ENCODE measurements at places on chromosomes 11 and 22.

DNA sequence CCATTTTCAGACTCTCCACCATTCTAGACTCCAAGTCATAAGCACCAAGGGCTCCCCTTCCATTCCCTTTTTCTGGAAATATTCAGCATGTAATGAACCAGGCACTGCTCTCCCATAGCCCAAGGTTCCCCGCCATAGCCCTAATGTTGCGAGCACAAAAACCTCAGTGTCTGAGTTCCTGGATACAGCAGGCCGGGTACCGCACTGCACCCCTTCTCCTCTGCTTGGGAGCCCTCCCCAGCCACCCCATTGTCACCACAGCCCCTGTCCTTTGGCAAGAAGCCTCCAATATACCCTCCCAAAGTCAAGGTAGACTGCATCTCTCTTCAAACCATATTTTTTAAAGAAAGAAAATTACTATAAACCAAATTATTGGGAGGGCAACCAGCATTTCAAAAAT is 1341.1 kb downstream of the BRD1 start:
- DNase-seq: no peak

- DNase-seq: no peak
Observed at GRCh38 chr22:46142548-46143490, 7.5 kb upstream of the PPARA start.

DNA sequence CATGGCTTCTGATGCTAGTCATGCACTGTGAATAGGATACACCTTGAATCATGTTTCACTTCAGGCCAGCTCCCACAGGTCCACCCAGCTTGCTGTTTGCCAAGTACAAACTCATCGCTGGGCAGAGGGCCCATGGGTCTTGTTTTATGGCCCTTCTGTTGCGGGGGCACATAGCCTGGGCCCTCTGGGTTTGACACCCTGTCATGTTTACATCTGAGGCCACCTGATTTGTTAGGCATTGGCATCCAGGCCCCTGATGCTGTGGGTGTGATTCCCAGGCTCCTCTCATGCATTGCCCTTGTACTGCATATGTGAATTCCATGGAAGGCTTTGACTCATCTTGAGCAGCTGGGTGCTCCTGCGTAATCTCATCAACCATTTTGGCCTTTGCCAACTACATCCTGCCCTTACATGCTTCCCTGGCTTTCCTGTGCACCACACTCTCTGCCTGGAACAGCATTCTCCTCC is 32.6 kb downstream of the PPFIBP2 start:
- DNase-seq: no peak

DNA sequence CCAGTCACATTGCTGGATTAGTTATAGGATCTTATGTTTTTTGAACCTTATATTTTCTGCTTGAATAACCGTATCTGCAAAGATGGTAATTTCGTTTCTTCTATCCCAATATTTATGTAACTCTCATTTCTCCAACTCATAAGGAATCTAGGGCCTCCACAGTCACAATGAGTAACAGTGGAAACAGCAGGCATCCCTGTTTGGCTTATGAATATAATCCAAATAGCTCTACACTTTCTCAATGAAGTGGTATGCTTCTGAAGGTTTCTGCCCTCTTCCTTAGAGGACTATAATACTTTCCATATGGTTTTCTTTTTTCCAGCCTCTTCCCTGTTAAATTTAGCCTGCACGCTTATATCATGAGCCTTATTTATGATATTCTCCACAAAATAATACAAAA is 16.5 kb downstream of the ATP6V1E1 start:
- no peak for DNase-seq

DNA sequence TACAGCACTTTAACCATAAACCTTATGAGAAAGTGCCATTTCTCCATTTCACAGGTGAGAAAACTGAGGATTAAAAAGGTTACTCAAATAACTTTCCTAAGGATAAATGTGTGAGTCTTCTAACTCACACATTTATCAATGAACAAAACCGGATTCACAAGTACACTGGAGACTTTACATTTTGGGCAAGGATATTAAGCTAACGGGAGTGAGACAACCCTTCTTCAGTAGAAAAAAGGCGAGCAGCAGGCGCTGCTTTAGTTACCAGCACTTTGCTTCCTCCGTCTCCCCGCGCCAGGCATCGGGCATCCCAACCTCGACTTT is 356 bp upstream of the TTC12 start:
- DNase-seq: no peak

- no peak for DNase-seq
Observed at GRCh38 chr11:42976636-42977217, 335.1 kb upstream of the API5 start.

DNA sequence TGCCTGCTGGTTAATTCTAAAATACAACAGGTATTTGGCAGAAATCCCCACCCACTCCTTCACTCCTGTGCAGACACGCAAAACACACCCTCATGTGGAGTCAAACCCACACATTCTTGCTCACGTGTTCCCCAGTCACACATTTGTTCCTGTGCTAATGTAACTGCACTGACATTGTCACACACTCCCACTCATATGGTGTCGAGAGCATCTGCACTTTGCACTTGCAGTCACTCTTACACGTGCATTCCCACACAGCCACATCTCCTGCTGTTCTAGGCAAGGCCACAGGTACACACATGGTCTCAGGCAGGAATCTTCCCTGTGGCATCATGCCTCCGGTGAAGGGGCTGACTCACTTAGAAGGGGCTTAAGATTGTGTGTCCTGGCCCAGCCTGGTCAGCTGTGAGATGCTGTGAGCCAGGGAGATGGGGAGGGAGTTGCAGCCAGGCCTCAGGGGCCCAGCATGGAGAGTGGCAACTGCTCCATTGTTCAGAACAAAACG is 395.0 kb downstream of the TENM4 start:
- no peak for DNase-seq

GRCh38 chr11:44282620-44283019 is 27.3 kb downstream of the ALX4 start:
- DNase-seq: no peak

GRCh38 chr11:45170484-45170883 is 24.0 kb downstream of the PRDM11 start:
- DNase-seq: no peak

DNA sequence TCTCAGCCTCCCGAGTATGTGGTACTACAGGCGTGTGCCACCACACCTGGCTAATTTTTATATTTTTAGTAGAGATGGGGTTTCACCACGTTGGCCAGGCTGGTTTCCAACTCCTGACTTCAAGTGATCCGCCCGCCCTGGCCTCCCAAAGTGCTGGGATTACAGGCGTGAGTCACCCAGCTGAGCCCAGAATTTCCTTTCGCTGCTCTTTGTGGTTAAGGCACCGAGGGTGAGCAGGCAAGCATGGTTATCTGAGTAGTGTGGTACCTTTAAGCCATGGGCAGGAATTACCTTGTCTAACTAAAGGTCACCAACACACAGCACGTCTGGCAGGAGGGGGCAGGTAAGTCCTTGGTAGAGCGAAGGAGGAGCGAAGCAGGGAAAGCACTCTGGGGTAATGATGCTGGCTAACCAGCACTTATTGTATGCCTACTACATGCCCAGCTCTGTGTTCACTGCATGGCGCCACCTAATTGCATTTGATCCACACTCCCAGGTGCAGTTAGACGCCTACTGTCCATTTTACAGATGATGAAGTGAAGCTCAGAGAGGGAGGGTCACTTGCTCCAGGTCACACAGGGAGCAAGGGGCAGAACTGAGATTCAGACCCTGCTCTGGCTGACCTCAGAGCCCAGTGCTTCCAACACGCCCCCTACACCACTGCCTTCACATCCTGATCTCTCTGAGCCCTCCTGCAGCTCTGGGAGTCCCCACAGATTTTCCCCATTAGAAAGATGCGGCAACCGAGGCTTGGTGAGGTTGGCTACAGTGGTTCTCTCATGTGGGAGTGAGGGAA is 45.7 kb downstream of the TRIOBP start:
- peak; percentile 73 for DNase-seq

- DNase-seq: no peak
Observed at GRCh38 chr11:64384028-64384737, 25.2 kb downstream of the RPS6KA4 start.

- no peak for DNase-seq
Observed at GRCh38 chr11:12354750-12355545, 22.4 kb upstream of the PARVA start.

- DNase-seq: no peak
Observed at GRCh38 chr11:66938582-66939135, 19.5 kb downstream of the PC start.

GRCh38 chr11:124776865-124777645 is 15.0 kb upstream of the ESAM start:
- DNase-seq: no peak

DNA sequence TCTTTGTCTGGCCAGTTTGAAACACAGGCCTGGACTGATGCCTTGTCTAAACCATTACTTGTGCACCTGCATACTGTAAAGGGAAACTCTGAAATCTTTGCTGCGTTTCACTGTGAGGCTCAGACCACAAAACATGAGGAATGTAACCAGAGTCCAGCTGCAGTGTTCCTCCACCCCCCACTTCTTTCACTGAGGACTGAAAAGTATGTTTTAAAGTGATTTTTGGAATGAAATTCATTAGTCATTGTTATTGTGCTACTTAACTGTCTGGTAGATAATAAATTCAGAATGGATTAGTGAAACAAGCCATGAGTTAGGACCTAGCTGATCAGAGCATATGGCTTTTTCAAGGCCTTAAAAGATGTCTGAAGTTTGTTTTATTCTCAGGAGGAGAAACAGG is 181.2 kb downstream of the WNT11 start:
- DNase-seq: peak; percentile 85

DNA sequence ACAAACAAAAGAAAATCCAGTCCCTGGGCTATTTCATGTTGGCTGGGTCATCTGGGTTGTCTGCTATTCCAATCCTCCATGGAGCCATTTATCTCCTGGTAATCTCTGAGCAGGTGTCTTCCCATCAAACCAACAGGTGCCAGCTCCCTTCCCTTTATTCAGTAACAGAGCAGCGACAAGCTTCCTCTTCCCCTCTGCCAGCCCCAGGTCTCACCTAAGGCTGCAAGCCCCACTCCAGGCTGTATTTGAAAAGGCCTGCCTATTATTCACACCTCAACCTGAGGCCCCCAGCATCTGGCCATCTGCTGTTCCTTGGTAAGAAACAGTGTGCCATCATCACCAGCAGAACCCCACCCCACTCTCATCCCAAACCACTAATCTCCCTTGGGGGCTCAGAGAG is 436.2 kb downstream of the BUD13 start:
- DNase-seq: no peak

- no peak for DNase-seq
Observed at GRCh38 chr22:49956418-49956770, 4.2 kb upstream of the PIM3 start.

- DNase-seq: no peak
Observed at GRCh38 chr22:35967046-35967397, 61.6 kb downstream of the RBFOX2 start.

- no peak for DNase-seq
Observed at GRCh38 chr11:14114269-14114668, 151.7 kb downstream of the SPON1 start.

GRCh38 chr11:3104051-3104714 is 47.0 kb upstream of the CARS1 start:
- DNase-seq: no peak

DNA sequence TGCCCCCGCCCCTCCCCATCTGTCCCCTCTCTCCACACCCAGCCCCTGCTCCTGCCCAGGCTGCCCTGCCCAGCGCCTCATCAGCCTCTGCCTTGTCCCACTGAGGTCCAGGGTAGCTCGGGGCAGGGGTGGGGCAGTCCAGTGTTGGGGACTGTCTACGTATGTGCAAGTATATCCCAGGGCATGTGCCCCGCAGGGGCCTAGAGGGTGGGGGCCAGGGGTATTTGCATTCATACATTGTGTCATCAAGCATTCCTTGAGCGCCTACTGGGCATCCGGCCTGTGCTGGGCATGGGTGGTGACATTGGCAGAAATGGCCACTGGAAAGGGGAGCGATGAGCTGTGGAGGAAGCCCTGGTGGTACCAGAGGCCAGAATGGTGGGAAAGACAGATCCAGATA is 17.6 kb upstream of the TAB1 start:
- DNase-seq: no peak

DNA sequence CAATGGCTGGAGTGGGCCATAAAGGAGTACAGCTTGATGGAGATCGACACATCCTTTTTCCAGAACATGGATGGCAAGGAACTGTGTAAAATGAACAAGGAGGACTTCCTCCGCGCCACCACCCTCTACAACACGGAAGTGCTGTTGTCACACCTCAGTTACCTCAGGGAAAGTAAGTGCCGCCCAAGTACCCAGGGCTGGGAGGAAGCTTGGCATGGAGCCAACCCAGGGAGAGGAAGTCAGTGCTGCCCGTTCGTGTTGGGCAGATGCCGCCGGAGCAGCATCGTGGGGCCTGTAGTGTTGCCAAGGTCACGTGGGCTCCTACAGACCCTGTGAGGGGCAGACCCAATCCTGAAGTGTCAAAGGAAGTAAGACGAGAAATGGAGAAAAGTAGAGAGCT is 78.9 kb downstream of the FLI1 start:
- DNase-seq: no peak

DNA sequence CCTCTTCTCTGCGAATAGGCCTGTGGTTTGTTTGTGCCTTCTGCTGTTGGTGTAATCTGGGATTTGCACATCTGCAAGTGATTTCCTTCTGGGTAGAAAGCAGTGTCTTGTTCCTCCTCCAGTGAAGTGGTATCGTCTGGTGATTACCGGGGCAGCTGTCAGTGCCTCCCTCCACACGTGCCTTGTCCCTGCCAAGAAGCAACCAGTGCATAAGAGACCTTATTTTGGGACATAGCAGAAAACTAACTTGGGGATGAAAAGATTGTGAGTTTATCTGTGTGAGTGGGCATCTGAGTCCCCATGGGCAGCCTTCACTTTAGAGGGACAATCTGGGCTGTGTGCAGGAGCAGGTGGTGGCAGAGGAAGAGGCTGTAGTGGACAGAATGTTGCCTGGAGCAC is 71.5 kb upstream of the SORL1-AS1 start:
- no peak for DNase-seq

- DNase-seq: no peak
Observed at GRCh38 chr11:29962243-29962642, 54.6 kb downstream of the KCNA4 start.

- DNase-seq: no peak
Observed at GRCh38 chr22:23222033-23222792, 41.9 kb downstream of the BCR start.

GRCh38 chr11:122616718-122617117 is 38.8 kb upstream of the UBASH3B start:
- no peak for DNase-seq
